ENCODE measurements at places on chromosomes 11 and 22. TPM values are rescaled to one million over a fixed set of nuclear protein-coding genes. Genes with fewer than 3 reads are reported as not detected.
A peak's percentile ranks its signal among the peaks of the same experiment; 100 is the strongest.

- peaks cover 11% of the 10 kb centered on the region for H3K4me1 ChIP-seq
- H3K27ac ChIP-seq, result no peak overlapping the region
- H3K27me3 ChIP-seq, result peaks cover 61% of the 10 kb centered on the region
Observed at GRCh38 chr11:12831471-12832202, 157.4 kb downstream of the TEAD1 start.

DNA sequence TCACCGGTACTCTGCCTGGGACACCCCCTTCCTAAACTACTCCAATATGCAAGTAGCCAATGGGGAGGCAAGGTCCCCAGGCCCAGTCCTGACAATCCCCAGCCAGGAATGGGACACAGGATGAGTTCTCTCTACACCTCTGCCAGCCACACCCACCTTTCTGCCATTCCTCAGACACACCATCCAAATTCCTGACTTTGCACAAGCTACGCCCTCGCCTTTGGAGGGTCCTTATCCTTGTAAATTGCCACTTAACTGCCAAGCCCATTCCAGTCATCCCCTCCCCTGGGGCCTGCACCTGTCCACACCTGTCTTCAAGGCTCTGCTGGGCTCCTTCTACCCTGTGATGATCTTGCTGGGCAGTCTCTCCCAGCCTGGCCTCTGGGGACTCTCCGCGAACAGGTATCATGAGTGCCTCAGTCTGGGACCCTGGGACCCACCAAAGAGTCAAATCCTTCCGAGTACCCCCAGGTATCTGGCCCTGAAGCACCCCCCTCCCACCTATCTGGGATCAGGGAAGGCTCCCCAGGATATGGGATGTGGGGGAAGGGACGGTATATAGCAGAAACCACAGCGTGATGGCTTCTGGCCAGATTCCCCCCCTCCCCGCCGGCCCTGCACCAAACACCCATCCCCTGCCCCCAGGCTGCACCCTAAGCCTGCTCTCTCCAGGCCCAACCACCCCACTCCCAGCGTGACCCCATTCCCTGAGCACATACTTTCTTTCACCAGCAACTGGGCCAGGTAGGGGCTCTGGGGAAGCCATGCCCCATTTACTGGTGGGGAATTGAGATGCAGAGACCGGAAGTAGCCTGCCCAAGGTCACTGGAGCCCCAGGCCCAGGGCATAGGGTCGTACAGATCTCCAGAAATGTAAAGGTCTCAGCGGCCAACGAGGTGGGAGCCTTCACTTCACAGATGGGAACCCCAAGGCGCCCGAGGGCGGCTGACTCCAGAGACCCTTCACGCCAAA is 806 bp downstream of the ARAP1 start:
- H3K27ac ChIP-seq, result peak overlapping the region; percentile 96
- H3K4me1 ChIP-seq, result peaks cover 51% of the 10 kb centered on the region
- H3K4me3 ChIP-seq, result peak overlapping the region; percentile 88
- H3K27me3 ChIP-seq, result no peaks in the 10 kb centered on the region
- no peak for DNase-seq
- no peaks in the 10 kb centered on the region for H3K36me3 ChIP-seq

DNA sequence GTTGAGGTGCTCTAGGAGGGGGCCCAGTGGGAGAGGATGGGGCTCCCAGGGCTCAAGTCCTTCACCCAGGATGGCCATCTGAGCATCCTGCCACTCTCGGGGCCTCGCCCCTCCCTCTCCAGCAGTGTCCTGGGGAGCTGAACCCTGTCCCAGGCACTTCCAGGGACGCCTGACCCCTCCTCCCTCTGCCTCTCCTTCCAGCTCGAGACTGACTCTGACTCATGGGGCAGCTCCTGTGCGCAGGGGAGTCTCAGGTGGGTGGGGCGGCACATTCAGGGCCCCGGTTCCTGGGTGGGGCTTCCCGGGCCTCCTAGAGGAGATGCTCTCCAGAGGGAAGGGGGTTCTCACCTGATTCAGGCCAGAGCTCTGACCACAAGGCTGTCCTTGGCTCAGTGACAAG is 77.1 kb upstream of the IGLL5 start:
- H3K36me3 ChIP-seq, result no peaks in the 10 kb centered on the region
- no peak overlapping the region for H3K27ac ChIP-seq
- no peaks in the 10 kb centered on the region for H3K27me3 ChIP-seq
- no peak for DNase-seq

DNA sequence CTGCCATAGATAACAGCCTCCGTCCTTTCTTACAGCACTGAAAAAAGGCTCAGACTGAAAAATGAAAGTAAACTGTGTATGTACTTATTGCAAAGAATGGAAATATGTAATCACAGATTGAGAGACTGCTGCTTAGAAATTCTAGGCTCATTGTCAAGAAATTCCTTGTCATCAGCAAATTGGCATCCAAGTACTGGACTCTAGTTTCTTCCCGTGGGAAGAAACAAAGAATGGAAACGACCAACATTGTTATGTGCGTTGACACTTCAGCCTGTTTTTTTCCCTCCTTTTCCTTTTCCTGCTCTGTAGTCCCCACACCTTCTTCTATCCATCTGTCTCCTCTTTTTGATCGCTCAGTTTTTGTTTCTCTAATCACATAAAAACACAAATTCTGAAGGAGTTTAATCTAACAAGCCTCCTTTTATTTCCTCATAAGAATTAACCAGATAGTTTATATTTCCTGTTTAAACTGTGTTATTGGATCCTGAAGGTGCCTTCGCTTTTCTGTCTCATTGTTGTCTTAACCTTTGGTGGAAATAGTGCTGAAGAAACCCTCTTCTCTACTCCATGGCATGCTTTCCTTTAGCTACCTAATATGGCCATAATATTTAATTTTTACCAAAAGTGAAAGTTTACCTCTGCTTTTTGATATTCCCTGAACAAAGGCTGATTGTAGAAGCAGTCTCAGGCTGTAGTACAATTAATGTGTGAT is 20.0 kb upstream of the CASP12 start:
- peaks cover 59% of the 10 kb centered on the region for H3K4me1 ChIP-seq
- peak overlapping the region; percentile 95 for H3K4me3 ChIP-seq
- H3K36me3 ChIP-seq, result no peaks in the 10 kb centered on the region
- no peaks in the 10 kb centered on the region for H3K27me3 ChIP-seq
- H3K27ac ChIP-seq, result peak overlapping the region; percentile 93

DNA sequence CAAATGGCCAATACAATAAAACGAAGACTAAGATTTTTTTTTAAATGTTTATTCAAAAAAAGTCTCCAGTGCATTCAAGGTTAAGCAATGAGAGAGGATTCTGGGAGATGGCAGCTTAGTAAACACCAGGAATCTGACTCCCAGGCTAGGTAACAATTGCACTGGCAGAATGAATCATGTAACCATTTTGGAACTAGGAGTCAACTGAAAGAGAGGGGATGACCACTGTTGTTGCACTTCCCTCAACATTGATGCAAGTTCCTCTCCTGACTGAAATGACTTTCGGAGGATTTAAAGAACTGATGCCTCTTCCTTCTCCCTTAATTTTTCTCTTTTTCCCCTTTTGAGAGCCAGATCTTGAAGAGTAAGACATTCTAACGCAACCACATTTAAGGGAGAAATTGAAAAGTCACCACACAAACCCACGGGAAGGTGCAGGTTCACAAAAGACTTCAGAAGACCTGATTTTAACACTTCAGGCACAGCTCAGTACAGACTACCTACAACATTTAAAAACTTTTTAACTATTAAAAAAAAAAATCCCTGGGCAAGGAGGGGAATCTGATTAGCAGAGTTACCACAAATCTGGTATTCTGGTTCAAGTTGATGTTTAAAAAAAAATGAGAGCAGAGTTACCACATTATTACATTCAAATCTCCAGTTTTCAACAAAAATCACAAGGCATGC is 56.8 kb downstream of the FCHSD2 start:
- H3K4me1 ChIP-seq, result peaks cover 15% of the 10 kb centered on the region
- H3K4me3 ChIP-seq, result no peak overlapping the region
- H3K36me3 ChIP-seq, result peaks cover 43% of the 10 kb centered on the region
- DNase-seq, result no peak
- peak overlapping the region; percentile 82 for H3K27ac ChIP-seq
- no peaks in the 10 kb centered on the region for H3K27me3 ChIP-seq

GRCh38 chr22:25021409-25021808 is 68.9 kb downstream of the KIAA1671 start:
- H3K4me1 ChIP-seq, result no peaks in the 10 kb centered on the region
- H3K4me3 ChIP-seq, result no peak overlapping the region
- no peak for DNase-seq

The BTG4 gene
- polyA plus RNA-seq, result not detected

DNA sequence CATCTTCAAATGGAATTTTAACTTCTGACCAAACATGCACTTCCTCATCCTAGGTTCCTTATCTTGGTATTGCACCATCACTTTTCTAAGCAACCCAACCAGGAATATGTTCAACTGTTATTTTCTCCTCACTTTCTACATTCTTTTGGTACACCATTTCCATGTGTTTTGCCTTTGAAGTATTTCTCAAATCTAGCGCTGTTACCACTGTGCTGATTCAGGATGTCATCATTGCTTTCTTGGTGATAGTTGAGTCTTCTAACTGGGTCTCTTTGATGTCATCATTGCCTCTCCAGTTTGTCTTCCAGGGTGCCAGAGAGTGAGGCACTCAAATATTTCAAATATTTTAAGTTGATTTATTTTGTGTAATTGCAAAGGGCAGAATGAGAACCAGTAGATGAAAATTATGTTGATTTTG is 47.5 kb downstream of the HORMAD2 start:
- H3K27ac ChIP-seq, result no peak overlapping the region
- no peaks in the 10 kb centered on the region for H3K36me3 ChIP-seq
- H3K27me3 ChIP-seq, result no peaks in the 10 kb centered on the region
- H3K4me3 ChIP-seq, result no peak overlapping the region

The CRYBB2 gene
- not detected for polyA plus RNA-seq

- H3K27ac ChIP-seq, result no peak overlapping the region
- peaks cover 16% of the 10 kb centered on the region for H3K4me1 ChIP-seq
- DNase-seq, result no peak
- H3K36me3 ChIP-seq, result no peaks in the 10 kb centered on the region
- peaks cover 16% of the 10 kb centered on the region for H3K27me3 ChIP-seq
- H3K4me3 ChIP-seq, result no peak overlapping the region
Observed at GRCh38 chr22:49320714-49321476, 506.8 kb downstream of the BRD1 start.

The RBM14 gene
- 70.2 TPM for polyA plus RNA-seq

GRCh38 chr11:123778511-123778910 is 24.2 kb upstream of the OR6X1 start:
- peaks cover 6% of the 10 kb centered on the region for H3K27me3 ChIP-seq
- H3K4me1 ChIP-seq, result no peaks in the 10 kb centered on the region
- H3K4me3 ChIP-seq, result no peak overlapping the region
- no peaks in the 10 kb centered on the region for H3K36me3 ChIP-seq
- no peak for DNase-seq

DNA sequence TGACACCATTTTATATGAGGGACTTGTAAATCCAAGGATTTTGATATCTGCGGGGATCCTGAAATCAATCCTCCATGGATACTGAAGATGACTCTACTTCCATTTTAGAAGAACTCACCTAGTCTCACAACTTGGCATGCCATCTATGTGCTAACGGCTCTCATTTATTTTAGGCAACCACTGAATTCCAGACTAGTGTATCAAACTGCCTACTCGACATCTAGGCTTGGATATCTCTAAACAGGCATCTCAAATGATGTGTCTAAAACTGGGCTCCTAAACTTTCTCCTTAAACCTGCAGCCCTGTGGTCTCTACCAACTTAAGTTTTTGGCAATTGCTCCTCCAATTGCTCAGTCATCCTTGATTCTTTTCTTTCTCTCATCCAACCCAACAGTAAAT is 31.2 kb upstream of the CLNS1A start:
- no peak overlapping the region for H3K4me3 ChIP-seq
- H3K36me3 ChIP-seq, result peaks cover 30% of the 10 kb centered on the region
- H3K27ac ChIP-seq, result no peak overlapping the region
- H3K4me1 ChIP-seq, result no peaks in the 10 kb centered on the region
- DNase-seq, result no peak

DNA sequence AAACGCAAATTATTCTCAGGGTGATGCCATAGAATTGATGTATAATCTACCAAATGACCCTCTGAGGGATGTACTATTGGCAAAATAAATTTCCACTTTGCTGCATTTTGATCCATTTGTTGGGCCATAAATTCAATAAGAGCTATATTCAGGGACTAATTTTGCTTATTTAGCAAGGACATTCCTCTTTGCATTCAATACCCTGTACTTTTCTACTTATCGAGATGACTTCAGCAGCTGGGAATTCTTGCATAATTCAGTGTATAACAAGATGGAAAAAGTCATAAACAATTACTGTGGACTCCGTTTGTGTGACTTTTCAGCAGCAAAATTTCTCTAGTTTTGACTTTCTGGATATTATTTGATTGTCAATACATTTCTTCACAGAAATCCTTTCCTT is 744.7 kb upstream of the CCDC179 start:
- no peak for DNase-seq
- H3K4me1 ChIP-seq, result no peaks in the 10 kb centered on the region
- H3K27ac ChIP-seq, result no peak overlapping the region
- H3K27me3 ChIP-seq, result no peaks in the 10 kb centered on the region
- no peak overlapping the region for H3K4me3 ChIP-seq
- H3K36me3 ChIP-seq, result peaks cover 3% of the 10 kb centered on the region

DNA sequence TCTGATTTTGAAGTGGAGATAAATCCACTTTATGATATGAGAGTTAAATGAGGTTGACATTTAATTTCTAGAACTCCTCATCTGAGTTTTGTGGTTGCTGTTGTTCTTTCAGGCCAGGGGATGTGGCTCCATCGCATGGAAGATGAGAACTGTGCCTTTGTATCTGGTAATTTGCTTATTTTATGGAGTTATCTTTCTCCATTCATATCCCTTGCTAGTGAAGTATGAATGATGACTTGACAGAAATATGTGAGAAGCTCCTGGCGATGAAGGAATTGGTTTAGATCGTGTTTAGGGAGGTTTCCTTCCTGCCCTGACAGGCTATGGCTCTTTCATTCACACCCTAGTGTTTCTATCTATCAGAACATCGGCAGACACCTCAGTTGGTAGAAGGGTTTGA is 393.7 kb downstream of the ETS1 start:
- H3K4me3 ChIP-seq, result no peak overlapping the region
- peaks cover 45% of the 10 kb centered on the region for H3K4me1 ChIP-seq
- no peaks in the 10 kb centered on the region for H3K27me3 ChIP-seq
- peak overlapping the region; percentile 61 for H3K27ac ChIP-seq
- no peak for DNase-seq
- H3K36me3 ChIP-seq, result no peaks in the 10 kb centered on the region

The CYP2D6 gene
- 0.12 TPM for polyA plus RNA-seq

- H3K4me1 ChIP-seq, result peaks cover 19% of the 10 kb centered on the region
- H3K27me3 ChIP-seq, result no peaks in the 10 kb centered on the region
- no peaks in the 10 kb centered on the region for H3K36me3 ChIP-seq
- H3K4me3 ChIP-seq, result no peak overlapping the region
- no peak for DNase-seq
Observed at GRCh38 chr11:34339149-34340064, 18.4 kb downstream of the ABTB2 start.

GRCh38 chr22:28222976-28223745 is 304.1 kb upstream of the PITPNB start:
- DNase-seq, result no peak
- no peak overlapping the region for H3K4me3 ChIP-seq
- H3K27me3 ChIP-seq, result no peaks in the 10 kb centered on the region
- H3K27ac ChIP-seq, result no peak overlapping the region
- H3K36me3 ChIP-seq, result no peaks in the 10 kb centered on the region

The OSBP2 gene
- 0.70 TPM for polyA plus RNA-seq
